CD4-positive, alpha-beta T cell treated with Interferon gamma for 1 hour (primary cell): ENCODE measurements at places on chromosomes 16 and 17.
A peak's percentile ranks its signal among the peaks of the same experiment; 100 is the strongest.

DNA sequence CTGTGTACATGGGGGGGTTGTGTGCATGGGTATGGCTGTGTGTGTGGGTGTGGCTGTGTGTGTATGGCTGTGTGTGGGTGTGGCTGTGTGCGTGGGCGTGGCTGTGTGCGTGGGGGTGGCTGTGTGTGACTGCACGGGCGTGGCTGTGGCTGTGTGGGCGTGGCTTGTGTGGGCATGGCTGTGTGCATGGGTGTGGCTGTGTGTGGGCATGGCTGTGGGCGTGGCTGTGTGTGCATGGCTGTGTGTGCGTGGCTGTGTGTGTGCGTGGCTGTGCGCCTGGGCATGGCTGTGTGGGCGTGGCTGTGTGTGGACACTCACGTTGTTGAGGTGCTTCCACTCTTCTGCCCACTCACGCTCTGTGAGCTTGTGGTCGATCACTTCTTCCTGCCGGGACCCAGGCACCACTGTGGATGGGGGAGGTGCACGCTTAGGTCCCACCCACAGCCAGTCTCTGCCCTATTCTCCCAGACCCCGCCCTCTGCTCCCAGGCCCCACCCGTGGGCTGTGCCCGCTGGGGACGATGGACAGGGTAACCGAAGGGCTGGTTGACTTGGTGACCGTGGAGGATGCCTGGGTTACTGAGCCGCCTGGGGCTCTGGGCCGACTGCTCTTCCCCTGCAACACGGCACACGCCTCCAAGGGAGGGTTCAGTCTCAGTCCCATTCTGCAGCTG lies 16.0 kb upstream of the PABPN1L start:
- peak; percentile 28 for DNase-seq

GRCh38 chr17:35185849-35186248 lies 8.3 kb downstream of the SLC35G3 start:
- DNase-seq, result no peak

DNA sequence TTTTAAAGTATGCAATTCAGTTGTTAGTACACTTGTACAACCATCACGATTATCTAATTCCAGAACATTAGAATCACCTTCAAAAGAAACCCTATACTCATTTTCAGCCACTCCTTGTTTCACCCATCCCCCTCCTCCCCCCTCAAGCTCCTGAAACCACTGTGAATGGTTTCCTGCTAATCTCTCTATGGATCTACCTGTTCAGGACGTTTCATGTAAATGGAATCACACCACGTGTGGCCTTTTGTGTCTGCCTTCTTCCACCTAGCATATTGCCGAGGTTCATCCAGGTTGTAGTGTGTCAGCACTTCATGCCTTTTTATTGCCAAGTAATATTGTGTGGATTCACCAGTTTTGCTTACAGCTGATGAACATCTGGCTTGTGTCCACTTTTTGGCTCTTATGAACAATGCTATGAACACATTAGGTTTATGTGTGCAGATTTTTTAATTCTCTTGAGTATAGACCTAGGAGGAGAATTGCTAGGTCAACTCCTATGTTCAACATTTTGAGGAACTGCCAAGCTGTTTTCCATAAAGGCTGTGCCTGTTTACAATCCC lies 17.8 kb downstream of the EIF4A3 start:
- DNase-seq, result no peak

DNA sequence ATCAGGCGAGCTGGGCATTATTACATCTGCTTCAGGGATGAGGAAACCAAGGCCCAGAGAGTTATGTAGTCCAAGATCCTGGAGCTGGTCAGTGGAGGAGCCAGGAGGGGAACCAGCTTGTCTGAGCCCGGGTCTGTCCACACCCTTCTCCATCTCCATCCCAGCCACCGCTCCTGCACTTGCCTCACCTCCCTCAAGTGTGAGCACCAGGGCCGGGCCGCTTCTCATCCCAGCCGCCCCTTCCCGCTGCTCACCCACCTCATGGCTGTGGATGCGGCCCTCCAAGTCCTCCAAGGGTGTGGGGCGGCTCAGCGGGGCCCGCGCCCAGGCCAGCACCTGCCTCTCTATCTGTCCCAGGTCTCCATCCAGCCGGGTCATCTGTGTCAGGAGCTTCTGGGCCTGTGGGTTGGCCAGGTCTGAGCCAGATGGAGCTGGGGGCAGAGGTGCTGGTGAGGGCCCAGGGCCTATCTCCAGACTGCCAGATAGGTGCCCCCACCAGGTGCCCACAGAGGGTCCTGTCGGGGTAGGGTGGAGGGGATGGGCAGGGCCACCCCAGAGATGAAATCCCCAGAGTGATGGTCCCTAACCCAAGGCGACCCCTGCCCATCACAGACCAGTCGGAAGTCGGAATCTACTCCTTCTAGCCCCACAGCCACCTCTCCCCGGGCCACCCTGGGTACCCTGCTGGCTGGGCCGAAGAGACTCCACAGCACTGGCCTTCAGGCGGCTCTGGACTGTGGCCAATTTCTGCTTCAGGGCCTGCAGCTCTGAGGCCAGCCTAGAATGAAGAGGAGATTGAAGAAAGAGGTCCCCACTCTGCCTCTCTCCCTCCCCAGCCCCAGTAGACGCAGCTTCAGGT lies 9.4 kb downstream of the EVPL start:
- DNase-seq, result no peak

DNA sequence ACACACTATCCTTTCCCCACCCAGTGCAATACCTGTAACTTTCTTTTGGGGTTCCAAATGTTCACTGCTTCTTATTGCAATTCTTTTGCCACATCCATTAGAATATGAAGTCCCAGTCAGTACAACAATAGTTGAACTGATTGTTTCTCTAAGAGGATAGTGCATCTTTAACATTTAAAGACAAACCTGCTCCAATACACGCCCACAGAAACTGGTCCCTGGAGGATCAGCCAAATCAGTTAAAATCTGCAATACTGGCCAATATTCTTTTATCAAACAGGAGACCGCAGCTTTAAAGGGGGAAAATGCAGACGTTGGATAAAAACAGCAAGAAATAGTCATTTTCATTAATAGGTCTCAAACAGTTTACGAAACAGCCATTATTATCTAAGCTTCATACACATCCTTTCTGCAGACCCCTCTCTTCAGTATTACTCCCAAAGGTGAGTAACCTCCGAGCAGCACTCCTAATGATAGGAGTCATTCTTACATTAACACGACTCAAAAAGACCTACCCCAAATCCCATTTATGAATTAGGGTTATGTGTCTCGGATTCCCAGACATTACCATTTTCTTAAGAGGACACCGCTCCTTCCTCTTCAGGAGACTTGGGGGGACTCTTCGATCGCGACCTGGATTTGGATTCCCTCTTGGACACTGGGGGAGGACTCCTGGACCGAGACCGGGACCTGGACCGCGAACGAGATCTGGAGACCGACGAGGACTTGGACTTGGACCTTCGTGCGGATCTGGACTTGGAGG lies 1.4 kb downstream of the SRSF2 start:
- DNase-seq, result no peak

DNA sequence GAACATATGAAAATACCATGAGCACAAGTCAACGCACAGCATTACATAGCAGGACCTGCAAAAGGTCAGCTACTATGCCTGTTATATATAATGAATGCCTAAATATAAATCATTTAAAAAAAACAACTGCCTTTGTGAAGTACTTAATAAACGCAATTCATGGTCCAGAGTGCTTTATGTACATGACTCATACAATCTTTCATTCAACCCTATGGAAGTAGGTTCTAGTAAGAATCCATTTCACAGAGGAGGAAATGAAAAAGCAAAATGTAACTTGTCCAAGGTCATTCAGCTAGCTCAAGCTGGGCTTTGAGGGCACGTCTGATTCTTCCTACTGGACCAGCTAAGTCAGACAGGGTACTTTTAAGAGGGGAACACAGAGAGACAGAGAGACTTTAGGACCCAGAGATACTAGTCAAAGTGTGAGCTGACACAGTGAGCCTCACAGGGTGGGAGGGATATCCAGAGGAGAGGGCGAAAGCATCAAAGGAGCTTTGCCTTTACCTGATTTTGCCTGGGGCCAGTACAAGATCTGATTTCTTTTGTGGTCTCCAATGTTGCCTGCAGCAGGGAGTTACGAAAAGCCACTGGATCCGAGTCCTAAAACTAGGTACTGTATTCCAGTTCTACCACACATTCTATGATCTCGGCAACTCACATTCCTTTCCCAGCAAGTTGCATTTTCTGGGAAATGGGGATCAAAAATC lies 83.4 kb upstream of the ZFHX3 start:
- DNase-seq, result no peak

GRCh38 chr16:59116744-59117143 lies 382.6 kb upstream of the GOT2 start:
- no peak for DNase-seq

- DNase-seq, result no peak
Observed at GRCh38 chr17:74217037-74217730, 3.8 kb downstream of the TTYH2 start.

DNA sequence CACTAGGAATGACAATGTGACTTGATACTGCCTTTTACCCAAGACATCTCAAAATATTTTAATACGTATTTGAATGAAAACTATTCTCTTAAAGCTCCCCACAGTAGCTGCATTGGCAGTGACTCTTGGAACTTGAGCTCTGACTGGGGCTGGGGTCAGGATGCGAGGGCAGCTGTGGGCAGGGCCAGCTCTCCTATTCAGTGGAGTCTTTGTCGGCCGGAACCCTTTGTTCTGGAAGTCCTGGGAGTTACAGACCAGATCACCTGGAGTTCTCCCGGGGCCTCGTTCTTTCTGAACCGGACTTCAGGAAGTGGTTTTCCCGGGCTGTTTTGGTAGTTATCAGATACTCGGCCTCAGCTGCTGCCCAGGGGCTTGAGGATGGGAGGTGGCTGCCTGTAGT lies 84.9 kb downstream of the NPIPB11 start:
- no peak for DNase-seq

- peak; percentile 71 for DNase-seq
Observed at GRCh38 chr17:35486920-35487732, 38.6 kb upstream of the SLFN13 start.

GRCh38 chr17:5331506-5331905 lies 49.4 kb downstream of the RABEP1 start:
- no peak for DNase-seq

DNA sequence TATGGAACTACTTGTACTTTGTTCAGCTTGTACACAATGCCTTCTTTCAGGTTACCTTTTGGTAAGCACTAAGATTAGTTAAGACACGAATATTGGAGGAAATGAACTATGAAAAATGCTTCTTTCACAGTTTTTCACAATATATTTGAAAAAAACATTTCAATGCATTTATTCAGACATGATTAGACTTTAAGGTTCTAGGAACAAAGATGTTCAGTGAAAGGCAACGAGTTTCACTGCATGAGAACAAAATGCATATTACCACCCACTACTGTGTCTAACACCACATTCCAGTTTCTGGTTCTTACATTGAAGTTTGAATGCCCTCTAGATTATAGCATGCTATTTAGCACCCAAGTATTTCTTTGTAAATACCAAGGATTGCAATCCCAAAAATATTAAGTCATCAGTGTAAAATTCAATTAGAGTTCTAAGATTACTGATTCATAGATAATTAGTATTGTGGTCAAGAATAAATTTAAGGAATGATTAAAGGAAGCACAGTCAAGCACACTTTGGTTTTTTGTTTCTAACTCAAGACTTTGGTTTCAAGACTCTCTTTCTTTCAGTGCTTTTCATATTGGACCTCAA lies 261.7 kb downstream of the CEP112 start:
- DNase-seq, result no peak

DNA sequence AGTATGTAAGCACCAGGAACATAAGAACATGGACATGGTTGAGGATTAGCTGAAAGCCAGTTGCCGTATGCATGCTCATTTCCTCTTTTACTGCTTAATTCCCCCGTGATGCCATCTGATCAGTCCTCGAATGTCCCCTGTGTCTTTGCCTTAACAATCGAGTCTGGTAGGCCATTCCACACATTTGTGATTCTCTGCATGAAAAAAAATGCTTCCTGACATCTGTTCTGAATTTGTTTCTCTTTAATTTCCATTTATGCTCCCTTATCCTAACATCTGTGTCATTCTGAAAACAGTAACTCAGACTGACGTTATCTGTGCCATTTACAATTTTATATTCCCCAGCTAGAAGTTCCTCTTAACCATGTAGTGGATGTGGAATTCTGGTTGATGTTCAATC lies 158.2 kb upstream of the TOX3 start:
- no peak for DNase-seq

DNA sequence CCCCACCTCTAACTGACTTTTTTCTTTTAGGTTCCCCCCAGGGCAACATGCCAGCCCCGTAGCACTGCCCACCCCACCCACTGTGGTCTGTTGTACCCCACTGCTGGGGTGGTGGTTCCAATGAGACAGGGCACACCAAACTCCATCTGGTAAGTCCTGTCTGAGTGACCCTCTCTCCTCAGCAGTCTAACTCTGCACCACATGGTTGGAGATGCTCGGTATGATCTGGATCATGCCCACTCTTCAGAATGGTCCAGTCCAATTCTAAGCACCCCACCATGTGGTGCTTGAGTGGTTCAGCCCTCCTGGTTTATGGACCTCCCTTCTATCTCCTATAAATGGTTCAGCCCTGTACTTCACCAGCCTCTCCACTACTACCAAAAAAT lies 5.9 kb downstream of the KDM6B start:
- peak; percentile 30 for DNase-seq

GRCh38 chr16:28931801-28932225 lies at the start of gene CD19:
TSS of gene CD19 (plus strand) at chr16:28931971. CDS start at chr16:28932001, 30 bp downstream.
- peak; percentile 25 for DNase-seq

- no peak for DNase-seq
Observed at GRCh38 chr16:69326172-69326873, 4.1 kb downstream of the PDF start.

GRCh38 chr16:17194190-17194780 lies 276.5 kb downstream of the XYLT1 start:
- peak; percentile 21 for DNase-seq

- no peak for DNase-seq
Observed at GRCh38 chr16:69486724-69487123, 62.3 kb downstream of the CYB5B start.

GRCh38 chr17:59439741-59440211 lies 108.3 kb downstream of the YPEL2 start:
- DNase-seq, result no peak

DNA sequence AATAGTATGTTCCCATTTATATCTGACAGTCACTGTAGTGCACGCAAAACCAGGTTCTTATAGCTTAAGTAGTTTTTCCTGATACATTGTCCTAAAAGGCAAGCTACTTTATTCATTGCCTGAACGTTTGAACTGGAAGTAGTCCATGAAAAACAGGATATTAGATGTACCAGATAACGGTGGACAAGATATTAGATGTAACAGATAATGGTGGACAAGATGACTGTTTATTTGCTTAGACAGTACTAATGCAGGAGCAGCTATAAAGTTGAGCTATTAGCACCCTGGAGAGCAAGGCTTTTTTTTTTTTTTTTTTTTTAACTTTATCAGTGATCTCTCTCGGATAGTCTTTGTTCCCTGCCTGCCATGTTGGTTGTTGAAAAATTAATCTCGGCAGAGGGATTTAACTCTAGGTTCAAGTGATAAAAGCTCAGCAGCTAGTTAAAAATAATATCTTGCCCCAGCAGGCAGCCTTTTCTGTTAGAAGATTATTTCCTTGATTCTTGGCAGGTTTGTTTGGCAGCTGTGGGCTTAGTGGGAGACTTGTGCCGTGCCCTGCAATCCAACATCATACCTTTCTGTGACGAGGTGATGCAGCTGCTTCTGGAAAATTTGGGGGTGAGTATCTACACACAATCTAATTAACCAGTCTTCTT lies 17.3 kb upstream of the TBKBP1 start:
- DNase-seq, result no peak
